ENCODE measurements at places on chromosomes 5 and 9.

DNA sequence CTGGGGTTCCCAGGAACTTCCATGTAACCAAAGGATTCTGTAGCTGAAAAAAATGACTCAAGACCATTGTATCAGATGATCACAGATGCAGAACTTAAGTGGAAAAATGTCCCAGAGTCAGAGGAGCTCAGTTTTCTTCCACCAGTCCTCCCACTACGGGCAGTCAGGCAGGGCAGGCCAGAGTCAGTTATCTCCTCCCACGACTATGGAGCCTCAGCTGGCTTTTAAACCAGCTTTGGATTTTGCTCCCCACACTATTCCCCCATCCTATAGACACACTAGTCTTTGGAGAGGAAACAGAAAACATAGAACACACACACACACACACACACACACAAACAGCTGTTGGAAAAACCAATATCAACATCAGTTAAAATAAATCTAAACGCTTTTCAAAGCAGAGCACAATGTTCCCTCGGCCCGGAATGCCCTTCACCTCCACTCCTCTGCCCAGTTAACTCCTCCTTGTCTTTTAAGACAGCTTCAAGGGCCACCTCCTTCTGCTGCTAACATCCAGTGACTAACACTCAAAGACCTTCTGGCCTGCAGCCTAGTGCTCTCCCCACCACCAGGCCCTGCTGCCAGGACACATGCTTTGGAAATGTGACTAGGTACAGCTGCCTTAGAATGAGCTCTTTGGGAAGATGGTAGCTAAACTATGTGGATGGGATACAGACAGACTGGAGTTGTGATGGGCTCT is 56.8 kb downstream of the NIPAL4 start:
- DNase-seq, result no peak

DNA sequence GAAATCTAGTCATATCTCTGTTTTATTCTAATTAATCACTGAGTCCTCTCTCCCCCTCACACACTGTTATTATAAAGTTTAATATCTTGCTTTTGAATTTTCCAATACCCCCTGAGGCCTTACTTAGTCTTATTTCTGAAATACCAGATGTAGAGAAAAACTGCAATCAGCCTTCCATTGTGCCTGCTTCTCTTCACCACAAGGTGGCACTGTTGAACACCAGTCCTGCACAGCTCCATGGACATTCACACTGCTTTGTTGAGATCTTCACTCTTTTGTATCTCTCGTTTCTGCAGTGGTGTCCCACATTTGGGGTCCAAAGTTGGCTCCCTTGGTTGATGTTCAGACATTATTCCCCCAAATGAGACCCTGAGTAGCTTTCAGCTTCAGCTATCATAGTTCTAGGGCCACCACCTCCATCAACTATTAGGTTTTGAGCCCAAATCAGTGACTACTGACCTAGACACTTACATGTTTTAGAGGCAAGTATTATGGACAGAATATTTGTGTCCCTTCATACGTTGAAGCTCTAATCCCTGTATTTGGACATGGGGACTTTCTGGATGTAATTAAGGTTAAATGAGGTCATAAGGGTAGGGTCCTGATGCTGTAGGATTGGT is 24.3 kb downstream of the BOD1 start:
- DNase-seq, result no peak

DNA sequence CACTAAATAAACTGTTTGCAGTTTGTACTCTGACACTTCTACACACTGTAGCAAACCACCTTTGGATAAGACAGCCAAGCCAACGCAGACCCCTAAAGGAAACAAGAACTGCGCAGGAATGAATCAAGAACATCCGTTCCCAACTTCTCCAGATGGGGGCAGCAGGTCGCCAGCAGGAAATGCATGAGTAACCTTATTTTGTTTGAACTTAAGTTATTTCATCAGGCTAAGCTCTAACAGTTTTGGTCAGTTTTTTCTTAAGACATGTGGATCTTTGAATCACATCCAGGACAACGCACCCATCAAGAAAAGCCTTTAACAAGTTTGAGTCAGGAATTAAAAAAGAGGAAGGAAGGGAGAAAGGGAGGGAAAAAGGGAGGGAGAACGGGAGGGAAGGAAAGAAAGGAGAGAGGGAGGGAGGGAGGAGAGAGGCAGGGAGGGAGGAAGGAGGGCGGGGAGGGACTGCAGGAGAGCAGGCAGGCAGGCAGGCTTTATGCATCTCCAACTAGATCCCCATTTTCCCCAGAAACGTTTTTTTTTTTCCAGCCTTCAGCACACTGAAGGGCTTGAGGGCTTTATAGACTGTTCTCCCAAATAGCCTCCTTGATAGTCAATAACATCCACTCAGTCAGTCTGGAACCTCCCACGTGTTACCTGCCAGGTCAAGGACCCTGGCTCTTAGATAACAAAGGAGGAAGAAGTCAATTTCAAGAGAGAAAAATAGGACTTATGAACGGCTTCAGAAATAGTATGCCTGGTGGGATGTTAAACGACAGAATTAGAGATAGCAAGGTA is 22.2 kb downstream of the BHMT start:
- DNase-seq, result peak; percentile 24

DNA sequence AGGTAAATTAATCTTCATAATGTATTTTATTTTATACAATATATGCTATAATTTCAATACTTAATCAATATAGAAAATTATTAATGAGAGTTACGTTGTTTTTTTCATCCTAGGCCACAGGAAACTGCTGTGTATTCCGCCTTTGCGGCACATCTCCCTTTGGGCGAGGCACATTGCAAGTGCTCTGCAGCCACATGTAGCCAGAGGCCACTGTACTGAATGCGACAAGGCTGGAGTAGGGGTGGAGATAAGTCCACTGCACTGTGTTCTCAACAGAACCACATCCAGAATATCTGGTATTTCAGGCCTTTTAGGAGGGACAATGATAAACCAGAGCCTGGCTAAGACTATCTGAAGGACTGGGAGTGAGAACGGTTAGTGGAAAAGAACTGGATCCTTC is 134.7 kb downstream of the CRB2 start:
- no peak for DNase-seq

GRCh38 chr5:144086295-144086694 is 84.2 kb downstream of the YIPF5 start:
- DNase-seq, result no peak

GRCh38 chr5:111752426-111752965 is 4.5 kb downstream of the NREP start:
- no peak for DNase-seq

- no peak for DNase-seq
These were observed 271.0 kb downstream of the PRR16 start for GRCh38 chr5:120735076-120735475.

DNA sequence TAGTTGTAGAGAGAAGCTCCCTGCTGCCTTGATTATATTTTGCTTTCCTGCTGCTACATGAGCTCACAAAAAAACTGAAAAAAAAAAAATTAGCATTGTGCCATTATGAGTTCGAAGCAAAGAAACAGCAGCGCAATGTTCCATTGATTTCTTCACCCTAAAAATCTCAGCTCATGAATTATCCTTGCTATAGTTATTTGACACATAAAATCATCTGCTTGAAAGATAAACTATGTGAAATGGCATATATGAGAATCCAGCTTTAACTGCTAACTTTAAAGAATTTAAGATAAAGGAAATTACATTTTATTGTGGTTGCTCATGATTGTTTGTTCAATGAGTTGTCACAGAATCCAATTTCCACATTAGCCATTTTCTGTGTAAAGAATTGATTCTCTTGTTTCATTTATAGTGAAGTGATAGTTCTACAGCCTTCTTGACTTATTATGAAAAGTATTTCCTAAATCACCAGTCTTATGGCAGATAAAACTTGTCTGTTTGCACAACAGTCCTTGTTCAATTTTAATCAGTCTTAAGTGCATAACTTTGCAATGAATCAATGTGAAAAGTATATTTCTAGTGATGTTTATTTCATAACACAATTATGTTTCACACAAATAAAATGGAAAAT is 1275.0 kb upstream of the CDH9 start:
- DNase-seq, result no peak

- DNase-seq, result no peak
These were observed 9.7 kb upstream of the CTNNA1 start for GRCh38 chr5:138743484-138743883.

GRCh38 chr5:179766021-179766725 is 27.6 kb upstream of the LTC4S start:
- no peak for DNase-seq

DNA sequence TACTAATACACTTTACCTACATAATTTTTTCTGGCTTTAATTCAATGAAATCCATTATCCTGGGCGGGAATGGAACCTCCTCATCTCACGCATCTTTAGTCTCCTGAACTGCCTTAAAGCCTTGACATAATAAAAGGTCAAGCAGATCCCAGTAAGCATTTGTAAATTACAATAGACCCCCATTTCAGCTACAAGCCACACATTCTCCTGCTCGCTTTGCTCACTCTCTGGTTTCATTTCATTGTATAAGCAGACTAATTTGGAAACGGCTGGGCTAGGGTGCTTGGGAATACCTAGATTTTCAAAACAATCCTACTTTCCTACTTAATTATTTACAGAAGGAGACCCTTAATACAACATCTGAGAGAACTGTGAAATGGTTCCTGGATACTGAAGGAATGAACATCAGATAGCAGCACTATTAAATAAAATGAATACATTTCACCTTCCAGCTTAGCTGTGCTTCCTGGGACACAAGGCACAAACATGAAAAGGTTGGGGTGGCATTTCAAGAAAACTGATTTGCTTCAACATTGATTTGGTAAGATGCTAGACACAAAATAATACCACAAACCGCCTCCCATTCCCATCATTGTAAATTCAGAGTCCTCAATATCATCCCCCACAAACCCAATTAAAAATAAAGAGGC is 1.5 kb downstream of the JAKMIP2 start:
- no peak for DNase-seq

DNA sequence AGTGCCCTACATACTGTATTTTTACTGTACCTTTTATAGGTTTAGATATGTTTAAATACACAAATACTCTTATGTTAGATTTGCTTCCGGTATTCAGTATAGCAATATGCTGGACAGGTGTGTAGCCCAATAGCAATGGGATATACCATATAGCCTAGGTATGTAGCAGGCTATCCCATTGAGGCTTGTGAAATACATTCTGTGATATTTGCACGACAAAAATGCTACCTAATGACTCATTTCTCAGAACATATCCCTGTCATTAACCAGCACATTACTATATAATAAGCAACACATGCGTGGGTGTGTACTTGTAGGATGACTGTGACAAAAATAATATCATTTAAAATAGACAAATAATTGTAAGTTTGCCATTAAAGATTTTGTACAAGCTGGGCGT is 208.8 kb downstream of the MRPS30 start:
- DNase-seq, result no peak

DNA sequence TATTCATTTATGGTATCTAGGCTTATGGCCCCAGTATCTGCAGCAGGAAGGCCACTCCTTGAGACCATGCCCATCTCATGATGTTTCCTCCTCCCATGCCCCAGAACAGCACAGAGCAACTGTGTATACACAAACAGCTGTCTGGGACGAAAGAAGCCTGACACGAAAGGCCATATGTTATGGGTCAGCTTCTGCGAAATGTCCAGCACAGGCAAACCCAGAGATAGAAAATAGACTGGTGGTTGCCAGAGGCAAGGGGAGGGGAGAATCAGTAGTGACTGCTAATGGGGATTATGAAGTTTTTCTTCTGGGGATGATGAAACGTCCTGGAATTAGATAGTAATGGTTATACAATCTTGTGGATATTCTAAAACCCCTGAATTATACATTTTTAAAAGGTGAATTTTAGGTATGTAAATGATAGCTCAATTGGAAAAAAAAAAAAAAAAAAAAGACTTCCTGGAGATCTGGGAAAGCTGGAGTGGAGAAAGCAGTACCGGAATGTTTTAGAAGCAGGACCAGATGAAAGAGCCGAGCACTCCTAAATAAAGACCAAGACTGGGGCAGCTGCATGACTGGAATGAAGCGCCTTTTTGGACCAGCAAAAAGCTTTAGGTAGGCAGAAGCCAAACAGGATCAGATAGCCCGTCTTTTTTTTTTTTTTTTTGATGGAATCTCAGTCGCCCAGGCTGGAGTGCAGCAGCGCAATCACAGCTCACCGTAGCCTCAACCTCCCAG is 29.2 kb downstream of the PCDHGC5 start:
- DNase-seq, result no peak

- DNase-seq, result no peak
These were observed 2392.6 kb upstream of the C9orf72 start for GRCh38 chr9:29965834-29966233.
